ENCODE measurements at places on chromosomes 5 and 9.
A peak's percentile ranks its signal among the peaks of the same experiment; 100 is the strongest.

DNA sequence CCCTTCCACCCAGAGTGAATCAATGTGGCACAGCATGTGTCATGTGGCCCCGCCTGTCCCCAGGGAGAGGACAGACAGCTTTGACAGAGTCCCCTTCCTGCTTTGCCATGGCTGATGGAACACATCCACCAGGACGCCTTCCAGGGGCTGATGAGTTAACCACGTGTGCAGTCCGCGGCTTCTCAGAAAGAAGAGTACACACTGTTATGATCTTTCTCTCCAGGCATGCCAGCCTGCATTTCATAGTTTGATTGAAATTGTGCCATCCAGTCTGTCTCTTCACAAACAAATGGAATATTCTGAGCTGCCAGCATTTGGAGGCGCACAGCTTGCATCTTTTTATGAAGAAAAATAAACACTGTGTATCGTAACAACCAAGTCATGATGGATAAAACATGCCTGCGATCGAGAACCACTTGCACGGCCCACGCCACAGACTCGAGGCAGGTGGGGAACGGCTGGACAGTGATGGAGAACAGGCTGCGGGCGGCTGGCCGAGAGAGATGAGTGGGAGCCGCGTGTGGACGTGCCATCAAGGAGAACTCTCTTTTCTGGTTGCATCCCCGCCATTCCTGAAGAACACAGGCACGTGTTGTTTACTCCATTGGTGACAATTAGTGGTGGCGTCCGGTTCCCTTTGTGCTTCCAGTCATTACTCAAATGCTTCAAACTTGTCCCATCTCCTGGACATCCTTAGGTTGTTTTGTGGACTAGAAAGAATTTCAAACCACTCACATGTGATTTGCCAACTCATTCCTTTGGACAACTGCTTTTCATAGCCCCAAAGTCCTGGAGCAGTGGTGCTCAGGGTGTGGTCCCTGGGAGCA lies 220.2 kb downstream of the AGTPBP1 start:
- DNase-seq, result no peak

- DNase-seq, result no peak
Observed at GRCh38 chr5:176870110-176870591, 29.0 kb downstream of the HK3 start.

DNA sequence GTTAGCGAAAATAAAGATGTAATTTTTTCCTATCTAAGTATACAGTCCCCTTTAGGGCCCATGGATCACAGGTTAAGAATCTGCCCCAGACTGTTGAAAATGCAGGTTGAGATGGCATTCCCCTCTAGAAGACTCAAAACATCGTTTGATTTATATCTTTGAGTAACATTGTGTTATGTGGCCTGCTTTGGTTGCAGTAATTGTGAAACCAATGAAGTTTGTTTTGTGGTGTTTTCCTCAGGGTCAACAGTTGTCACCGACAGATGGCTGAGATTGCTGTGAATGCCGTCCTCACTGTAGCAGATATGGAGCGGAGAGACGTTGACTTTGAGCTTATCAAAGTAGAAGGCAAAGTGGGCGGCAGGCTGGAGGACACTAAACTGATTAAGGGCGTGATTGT lies 7.8 kb downstream of the CCT5 start:
- DNase-seq, result no peak

- no peak for DNase-seq
Observed at GRCh38 chr5:104955479-104955878, 1392.9 kb upstream of the NUDT12 start.

- no peak for DNase-seq
Observed at GRCh38 chr5:163658702-163659567, 153.5 kb downstream of the MAT2B start.

GRCh38 chr5:163938595-163938994 lies 433.2 kb downstream of the MAT2B start:
- no peak for DNase-seq

DNA sequence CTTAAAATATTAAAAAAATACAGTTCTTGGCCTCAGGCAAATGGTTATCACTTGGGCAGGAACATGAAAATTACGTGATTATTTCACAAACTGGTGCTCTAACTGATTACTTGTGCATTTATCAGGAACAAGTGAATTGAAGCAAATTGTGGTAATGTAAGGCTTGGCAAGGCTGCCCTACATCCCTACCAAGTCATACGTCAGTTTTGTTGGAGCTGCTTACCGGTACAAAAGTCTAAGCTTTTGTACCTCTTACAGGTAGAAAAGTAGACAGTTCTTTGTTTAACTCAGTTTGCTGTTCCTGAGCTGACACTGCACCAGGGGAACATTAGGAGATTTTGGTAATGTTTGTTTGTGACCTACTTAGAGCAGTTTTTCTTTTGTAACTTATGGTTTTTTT lies 2.2 kb downstream of the G3BP1 start:
- no peak for DNase-seq

GRCh38 chr5:115898656-115899055 lies 56.9 kb downstream of the AP3S1 start:
- no peak for DNase-seq

GRCh38 chr5:107359916-107360234 lies 310.9 kb downstream of the EFNA5 start:
- DNase-seq, result no peak

DNA sequence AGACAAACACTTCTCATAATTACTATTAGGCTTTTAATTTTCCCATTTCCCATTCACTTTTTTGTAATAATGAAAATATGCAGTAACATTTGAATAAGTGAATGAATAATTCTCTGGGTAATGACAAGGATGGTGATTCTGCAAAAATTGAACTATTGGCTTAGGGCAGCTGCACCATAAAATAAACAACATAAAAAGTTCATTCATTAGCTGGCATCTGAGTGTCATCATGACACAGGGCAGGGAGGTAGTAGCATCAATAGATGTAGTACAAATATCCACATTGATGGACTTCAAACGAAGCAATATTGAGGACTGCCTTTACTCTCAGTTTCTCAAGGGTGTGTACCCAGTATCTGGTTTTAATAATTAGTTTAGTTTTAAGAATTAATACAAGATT lies 4.9 kb downstream of the MEGF10 start:
- DNase-seq, result no peak

GRCh38 chr9:19732441-19732951 lies 56.3 kb downstream of the SLC24A2 start:
- no peak for DNase-seq

DNA sequence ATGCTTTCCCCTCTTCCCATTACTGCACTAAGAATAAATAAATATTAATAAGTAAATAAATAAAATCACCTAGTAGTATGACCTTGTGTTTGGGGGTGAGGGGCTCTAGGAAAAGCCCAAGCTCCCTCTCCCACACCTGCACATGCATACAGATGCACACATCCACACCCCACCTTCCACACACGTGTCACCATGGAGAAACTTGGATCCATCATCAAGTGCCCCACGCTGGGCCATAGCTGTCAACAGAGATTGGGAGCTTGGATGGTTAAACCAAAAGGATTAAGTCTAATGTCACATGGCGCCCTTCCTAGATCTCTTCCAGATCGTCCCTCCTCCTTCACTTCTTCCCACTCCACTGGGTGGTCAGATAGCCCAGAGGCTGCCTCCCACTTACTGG lies 37.0 kb downstream of the TMEM215 start:
- DNase-seq, result no peak

GRCh38 chr9:107489687-107490605 lies at the start of gene KLF4:
KLF4 (minus strand) TSS chr9:107489769; CDS start chr9:107489172, 597 bp downstream.
- DNase-seq, result peak; percentile 52

- no peak for DNase-seq
Observed at GRCh38 chr5:149526845-149527590, 24.2 kb downstream of the CSNK1A1 start.
